ENCODE measurements at places on chromosomes 7 and 10.

- DNase-seq: no peak
These were observed 316.6 kb downstream of the KCNMA1 start for GRCh38 chr10:77320971-77321471.

DNA sequence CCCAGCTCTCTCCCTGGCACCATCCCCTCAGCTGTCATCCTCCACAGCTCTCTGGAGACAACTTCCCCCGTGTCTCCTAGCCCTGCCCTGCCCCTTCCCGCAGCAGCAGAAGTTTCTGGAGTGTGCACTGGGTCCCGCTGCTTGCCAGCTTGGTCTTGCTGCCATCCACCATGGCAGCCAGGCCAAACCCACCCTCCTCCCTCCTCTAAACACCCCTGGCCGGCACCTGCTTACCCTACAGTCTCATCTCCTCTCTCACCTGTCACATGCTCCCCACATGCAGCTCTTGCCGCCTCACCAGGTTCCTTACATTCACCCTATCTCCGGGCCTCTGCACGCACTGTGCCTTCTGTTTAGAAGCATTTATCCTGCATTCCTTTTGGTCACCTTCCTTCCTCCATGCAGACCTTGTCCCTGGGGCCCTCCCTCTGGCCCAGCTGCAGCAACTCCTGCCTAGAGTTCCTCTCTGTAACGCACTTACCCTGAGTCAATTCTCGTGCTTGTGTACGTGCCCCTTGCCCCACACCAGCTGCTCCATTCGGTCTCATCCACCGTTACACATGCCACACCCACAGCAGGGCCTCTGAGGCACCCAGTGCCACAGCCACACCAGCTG, 93.9 kb upstream of the RET start:
- DNase-seq: no peak

GRCh38 chr10:60299961-60300883, 89.5 kb downstream of the ANK3 start:
- no peak for DNase-seq

GRCh38 chr7:47474937-47475879, 106.7 kb downstream of the TNS3 start:
- DNase-seq: no peak

DNA sequence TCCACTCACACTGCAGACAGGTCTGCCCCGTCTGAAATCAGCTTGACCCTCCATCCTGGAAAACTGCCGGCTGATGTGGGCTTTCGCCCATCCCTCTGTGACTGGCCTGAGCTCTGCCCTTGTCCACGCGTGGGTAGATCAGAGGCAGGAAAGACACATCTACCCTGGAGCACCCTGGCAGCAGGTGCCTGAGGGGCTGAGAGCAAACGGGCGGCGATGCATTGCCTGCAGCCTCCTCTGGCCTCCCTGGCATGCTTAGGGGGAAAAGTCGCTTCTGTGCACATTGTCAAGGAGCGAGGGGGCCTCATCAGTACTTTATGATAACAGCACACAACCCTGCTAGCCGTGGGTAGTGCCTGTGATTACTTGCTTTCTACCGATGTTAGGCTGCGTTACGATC, 109.4 kb downstream of the ADARB2 start:
- DNase-seq: no peak

GRCh38 chr7:47239034-47239433, 342.9 kb downstream of the TNS3 start:
- no peak for DNase-seq

DNA sequence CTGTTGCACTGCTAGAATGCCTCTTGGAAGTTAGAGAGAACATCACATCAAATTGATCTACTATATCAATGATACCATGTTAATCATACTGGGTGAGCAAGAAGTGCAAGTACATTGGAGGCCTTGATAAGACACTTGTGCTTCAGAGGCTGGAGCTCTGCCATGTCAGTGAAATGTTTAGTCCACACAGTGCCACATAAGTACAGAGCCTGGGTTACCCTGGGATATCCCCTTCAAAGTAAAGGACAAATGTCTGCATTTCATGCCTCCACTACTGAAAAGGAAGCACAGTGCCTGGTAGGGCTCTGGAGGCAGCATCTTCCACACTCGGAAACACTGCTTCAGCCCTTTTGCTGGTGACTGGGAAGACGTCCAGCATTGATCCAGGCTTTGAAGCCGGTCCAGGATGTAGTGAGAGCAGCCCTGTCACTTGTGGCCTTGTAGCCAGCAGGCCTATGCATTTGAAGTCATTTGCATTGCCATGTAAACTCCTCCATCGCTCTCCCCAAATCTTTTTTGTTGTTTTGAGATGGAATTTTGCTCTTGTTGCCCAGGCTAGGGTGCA, 15.7 kb upstream of the STN1 start:
- DNase-seq: no peak

DNA sequence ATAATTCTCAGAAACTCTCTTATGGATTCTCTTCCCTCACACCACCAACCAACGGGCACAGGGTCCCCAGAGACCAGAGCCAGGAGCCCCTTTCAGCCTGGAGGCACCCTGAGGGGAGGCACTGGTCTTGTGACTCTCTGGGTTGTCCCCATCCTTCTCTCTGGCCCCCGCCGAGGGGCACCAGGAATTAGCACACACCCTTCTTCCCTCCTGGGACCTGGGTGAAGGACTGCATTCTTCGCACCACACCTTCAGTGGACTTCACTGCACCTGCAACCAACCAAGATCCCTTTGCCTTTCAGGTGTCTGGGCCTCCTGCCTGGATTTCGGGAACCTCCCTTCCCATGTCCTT, 22.1 kb downstream of the PLAC9 start:
- DNase-seq: no peak

GRCh38 chr7:149245244-149245643, 5.8 kb downstream of the ZNF212 start:
- no peak for DNase-seq

- DNase-seq: no peak
These were observed 348.5 kb downstream of the GRID1 start for GRCh38 chr10:86017841-86018734.

GRCh38 chr7:1638215-1638661, 31.8 kb upstream of the ELFN1 start:
- DNase-seq: no peak

DNA sequence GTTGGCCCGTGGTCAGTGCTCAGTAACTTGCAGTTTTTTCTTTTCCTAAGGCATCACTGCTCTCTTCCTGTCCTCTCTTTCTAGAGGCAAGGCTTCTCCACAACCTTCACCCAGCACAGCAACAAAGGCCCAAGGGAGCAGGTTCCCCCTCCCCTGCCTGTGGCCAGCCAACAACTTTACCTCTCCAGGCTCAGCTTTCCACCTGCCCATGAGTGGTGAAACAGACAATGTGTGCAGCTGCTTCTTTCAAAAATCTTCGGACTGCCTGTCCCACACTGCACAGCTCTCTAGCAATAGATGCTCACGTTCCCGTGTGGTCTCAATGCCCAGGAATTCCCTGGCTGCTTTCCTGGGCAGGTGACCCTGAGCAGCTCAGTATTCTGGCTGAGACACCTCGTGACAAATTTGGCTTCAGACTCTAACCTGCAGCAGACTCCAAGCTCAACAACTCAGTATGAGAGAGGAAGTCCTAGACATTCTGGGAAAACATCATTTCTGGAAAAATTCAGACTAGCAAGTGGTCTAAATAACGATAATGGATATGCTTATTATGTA, 28.9 kb upstream of the TMEM72 start:
- DNase-seq: no peak

- no peak for DNase-seq
These were observed 3.6 kb downstream of the GDI2 start for GRCh38 chr10:5809527-5810154.

DNA sequence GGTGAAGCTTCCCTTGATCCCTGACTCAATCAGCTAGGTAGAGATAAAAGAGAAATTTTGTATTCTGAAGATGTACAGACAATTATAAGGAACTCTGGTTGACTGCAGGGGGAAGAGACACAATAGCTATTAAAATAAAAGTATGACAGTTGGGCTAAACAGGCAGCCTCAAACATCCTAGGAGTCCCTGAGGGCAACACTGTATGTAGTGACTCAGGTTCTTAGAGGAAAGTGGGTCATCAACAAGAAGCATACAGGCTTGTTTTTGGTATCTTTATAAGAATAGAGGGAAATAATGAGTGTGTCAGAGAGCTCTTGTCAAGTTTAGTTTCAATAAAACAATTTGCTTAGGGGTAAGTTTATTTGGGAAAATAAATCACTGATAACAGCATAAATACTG, 150.3 kb downstream of the AUTS2 start:
- no peak for DNase-seq

DNA sequence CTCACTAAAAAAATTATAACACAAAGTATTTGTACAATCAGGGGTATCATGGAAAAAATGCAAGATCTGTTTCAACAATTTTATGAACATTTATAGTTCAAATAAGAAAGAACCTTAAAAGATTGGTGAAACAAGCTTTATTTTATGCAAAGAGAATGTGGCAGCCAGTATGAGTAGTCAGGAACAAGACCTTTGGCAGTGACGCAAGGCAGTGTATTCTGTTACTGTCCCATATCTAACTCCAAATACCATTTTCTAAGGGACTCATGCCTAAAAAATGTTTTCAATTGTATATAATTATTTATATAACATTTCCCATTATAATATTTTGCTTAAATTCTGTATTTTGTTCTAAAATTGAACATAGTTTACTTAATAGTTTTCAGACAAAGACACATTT, 19.1 kb upstream of the FAM53B start:
- no peak for DNase-seq

GRCh38 chr7:14960721-14961120, 58.2 kb upstream of the DGKB start:
- no peak for DNase-seq

DNA sequence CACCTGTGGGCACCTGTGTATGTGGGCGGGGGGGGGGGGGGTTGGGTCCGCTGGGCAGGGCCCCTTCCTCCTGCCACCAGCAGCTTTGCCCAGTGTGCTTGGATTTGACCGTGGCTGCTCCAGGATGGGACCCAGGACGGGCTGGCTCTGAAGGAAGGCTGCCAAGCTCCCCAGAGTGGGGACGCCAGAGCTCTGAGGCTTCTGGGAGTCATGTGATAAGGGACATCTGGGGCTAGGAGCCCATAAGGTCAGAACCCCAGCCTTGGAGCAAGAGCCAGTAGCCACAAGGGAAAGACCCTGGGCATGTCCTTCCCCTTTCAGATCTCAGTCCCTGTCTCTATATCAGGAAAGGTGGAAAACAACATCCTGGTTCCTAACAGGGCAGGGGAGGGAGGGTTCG, 21.8 kb upstream of the AMZ1 start:
- no peak for DNase-seq

- DNase-seq: no peak
These were observed 136.2 kb upstream of the KCNMA1 start for GRCh38 chr10:77773631-77774426.

DNA sequence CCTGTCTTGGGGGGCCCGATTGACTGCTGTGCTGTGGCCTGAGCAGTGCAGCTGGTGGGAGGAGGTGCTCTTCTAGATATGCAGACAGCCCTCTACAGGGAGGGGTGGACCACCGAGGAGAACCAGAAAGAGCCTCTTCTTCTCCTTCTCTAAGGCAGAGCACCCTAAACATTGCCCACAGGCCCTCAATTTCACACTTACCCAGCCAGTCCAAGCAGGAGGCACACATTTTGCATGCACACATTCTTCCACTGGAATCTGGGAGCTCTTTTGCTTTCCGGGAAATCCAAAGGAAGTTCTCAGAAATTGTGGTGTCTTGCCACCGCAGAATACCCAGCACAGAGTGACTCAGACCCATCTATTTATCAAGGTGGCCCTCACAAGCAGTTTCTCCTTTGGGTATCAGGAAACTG, 45.8 kb downstream of the EEPD1 start:
- DNase-seq: no peak

DNA sequence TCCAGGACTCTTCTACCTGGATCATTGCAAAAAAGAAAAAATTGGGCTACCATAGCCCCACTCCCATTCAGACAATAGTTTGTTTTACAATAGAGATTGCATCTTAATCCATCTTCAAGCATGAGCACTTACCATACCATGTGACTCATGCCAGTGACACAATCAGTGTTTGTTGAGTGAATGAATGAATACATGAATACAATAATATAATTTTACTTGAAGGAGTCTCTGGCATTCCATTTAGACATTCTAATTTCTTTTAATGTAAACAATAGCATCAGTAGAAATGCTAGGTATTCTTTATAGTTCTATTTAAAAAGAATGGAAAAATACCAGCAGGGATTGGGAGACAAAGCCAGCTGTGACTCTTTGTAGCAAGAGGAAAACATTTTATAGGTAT, 141.6 kb upstream of the AKR1E2 start:
- DNase-seq: no peak

- DNase-seq: no peak
These were observed 83.2 kb upstream of the SGCE start for GRCh38 chr7:94739180-94739579.

GRCh38 chr10:133384071-133384470, 5.0 kb downstream of the PAOX start:
- no peak for DNase-seq

DNA sequence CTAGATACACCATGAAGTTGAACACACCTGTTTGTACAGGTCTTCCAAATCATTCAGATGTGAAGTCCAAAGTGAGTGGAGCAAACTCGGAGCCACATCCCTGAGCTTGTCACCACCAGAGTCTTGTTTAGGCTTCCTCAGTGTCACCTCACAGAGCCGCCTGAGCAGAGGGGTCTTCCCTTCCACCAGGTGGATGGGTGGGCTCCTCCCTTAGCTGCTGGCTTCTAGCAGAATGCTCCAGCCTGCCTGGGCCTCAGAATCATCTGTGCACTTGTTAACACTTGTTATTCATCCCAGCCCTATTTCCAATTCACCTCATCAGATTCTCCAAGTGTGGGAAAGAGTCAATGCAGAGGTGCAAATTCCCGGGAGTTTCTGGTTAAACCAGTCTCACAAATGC, 32.5 kb downstream of the C10orf71 start:
- no peak for DNase-seq

DNA sequence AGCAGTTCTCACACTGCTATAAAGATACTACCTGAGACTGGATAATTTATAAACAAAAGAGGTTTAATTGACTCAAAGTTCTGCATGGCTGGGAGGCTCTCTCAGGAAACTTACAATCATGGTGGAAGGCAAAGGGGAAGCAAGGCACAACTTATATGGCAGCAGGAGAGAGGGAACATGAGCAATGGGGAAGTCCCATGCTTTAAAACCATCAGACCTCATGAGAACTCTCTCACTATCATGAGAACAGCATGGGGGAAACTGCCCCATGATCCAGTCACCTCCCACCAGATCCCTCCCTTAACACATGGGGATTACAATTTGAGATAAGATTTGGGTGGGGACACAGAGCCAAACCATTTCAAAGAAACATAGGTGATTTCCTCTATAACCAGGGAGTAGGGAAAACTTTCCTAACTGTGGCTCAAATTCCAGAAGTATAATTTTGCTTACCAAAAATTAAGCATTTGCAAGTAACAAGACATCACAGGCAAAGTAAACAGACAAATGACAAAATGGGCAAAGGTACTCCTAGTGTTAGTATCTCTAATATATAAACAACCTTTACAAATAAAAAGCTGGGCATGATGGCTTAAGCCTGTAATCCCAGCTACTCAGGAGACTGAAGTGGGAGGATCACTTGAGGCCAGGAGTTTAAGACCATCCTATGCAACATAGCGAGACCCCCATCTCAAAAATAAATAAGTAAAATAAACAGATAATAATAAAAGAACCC, 88.0 kb downstream of the KBTBD2 start:
- no peak for DNase-seq

GRCh38 chr7:115546790-115547189, 483.8 kb downstream of the TFEC start:
- no peak for DNase-seq

GRCh38 chr7:79051915-79052314, 401.6 kb downstream of the MAGI2 start:
- DNase-seq: no peak

GRCh38 chr7:77265666-77266065, 66.0 kb upstream of the FGL2 start:
- DNase-seq: no peak
